ENCODE measurements at places on chromosomes 4 and X.

- DNase-seq = no peak
These were observed at the start of gene SHOX for GRCh38 chrX:630612-631496. Gene SHOX (plus strand): TSS chrX:630791. CDS start chrX:630898, 107 bp downstream.

- no peak for DNase-seq
These were observed 316.1 kb upstream of the EMCN start for GRCh38 chr4:100833906-100834305.

GRCh38 chrX:82335772-82336171, 1133.9 kb downstream of the SH3BGRL start:
- no peak for DNase-seq

- DNase-seq = no peak
These were observed 646.9 kb downstream of the STPG2 start for GRCh38 chr4:97496298-97496873.

DNA sequence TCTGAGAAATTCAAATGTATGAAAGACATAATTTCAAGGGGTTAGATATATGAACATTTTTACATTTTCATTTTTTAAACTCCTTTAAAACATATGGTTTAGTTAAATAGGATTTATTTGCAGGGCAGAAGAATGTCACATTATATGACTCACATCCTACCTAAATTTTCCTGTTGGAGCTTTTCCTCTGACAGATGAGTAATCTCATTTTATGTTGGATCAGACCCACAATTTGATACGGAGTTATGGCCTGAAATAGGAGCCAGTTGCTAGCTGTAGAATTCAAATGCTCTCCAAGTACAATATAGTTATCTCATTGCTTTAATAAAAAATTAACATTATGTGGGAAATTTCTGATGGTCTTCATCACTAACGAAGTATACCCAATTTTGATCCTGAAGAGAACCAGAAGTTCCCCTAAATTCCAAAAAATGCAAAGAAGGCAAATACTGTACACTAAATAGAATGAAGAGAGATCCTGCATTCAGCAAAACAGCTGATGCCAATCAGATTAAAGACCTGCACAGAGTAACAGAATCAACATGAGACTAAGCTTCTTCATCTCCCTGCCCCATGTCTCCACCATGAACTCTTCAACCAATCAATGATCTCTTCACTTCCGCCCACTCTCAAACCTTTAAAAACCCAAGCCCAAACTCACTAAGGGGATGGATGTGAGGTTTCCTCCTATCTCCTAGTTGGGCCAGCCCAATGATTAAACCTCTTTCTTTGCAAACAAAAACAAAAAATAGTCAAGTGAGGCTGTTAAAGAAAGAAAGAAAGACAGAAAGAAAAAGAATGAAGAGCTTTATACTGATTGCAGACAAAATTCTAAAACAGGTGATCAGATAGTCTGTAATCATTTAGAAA, 10.9 kb upstream of the EXOSC9 start:
- DNase-seq = no peak

DNA sequence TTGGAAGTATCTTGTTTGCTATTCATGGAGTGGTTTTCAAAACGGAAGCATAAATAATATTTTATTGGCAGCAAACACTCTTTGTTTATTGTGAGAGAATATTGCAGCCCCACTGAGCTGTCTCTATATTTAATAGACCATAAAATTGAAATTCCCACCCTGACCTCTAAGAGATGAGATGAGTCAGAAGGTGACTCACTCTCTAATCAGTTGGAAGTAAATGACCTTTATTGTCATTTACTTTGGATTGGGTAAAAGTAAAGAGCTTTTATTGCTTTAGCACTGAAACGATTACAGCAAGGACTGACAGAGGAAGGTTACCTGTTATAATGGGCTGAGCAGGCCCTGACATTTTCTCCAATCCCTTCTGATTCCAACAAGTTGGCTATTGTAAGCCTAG, 55.0 kb downstream of the SYTL5 start:
- no peak for DNase-seq

- no peak for DNase-seq
These were observed 16.2 kb downstream of the NELFA start for GRCh38 chr4:1992468-1993168.

GRCh38 chr4:36476135-36476534, 194.7 kb downstream of the DTHD1 start:
- no peak for DNase-seq

- DNase-seq = no peak
These were observed 8.8 kb downstream of the WDR13 start for GRCh38 chrX:48606091-48606490.

DNA sequence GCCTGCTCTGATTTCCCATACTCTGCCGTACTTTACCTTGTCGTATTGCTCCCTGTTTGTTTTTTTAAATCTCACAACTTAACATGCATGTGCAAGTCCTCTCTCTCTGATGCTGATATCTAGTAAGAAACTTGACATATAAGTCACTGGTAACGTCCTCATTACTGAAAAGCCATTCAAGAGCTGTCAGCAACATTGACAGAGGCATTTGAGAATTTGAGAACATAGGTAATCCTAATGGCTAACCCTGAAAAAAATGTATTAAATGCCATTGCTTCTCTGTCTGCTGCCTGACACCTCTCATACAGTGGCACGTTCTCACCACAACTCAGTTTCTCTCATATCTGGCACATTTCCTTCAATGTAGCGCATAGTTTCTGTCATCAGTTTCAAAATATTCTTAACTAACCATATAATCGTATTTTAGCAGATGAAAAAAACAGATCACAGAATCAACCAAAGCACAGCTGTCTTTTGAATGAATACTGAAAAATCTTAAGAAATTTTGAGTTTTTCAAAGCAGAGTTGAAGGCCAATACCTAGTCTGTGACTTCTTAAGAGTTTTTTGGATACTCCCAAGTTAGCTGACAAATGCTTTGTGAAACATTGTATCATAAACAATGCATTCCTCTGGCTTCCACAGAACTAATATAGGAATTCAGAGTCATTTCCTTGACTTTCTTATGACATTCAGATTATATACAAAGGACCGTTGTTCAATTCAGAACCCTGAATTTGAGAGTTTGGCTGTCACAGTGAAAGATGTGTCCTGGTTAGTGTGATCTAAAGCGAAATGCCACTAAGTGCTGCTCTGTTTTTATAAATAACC, 996.4 kb downstream of the C4orf33 start:
- no peak for DNase-seq

All from NCI-H1436 treated with DMSO at 0.1 percent for 48 hours (cell line).